ENCODE measurements at places on chromosomes 5 and 9.

GRCh38 chr5:116939641-116940040 lies 365.0 kb upstream of the SEMA6A start:
- no peak for DNase-seq

DNA sequence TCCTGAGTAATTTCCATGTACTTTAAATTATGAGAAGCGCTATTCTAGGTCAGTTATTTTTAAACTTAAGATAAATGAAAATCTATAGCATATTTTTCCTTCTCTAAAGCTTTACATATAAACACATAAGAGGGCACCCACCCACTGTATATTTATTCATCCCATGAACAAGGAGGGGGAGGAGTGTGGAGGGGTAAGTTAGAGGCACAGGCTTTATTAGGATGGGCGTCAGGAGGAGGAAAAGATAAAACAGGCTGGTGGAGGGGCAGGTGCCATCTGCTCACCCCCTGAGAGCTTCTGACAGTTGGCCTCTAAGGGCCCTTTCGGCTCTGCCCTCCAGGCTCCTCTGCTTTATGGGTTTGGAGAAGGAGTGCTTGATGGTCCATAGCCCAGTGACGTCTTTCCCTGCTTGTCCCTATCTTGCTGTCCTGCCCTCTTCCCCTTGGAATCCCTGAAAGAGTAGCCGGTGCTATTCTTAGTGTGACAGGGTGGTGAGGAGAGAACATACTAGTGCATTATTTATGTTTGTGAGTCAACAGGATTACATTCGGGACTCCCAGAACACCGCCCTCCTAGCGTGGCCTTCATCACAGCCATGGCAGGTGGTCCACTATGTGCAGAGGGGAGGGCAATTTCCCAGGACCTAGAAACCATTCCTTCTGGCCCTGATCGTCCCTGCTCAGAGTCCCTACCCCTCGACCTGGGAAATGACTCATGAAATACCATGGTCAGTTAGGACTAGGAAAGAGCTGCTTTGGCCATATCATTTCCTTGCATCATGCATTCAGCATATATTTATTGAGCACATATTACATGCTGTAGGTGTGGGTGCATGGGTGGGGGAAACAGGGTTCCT lies 7.9 kb upstream of the SYNPO start:
- no peak for DNase-seq

DNA sequence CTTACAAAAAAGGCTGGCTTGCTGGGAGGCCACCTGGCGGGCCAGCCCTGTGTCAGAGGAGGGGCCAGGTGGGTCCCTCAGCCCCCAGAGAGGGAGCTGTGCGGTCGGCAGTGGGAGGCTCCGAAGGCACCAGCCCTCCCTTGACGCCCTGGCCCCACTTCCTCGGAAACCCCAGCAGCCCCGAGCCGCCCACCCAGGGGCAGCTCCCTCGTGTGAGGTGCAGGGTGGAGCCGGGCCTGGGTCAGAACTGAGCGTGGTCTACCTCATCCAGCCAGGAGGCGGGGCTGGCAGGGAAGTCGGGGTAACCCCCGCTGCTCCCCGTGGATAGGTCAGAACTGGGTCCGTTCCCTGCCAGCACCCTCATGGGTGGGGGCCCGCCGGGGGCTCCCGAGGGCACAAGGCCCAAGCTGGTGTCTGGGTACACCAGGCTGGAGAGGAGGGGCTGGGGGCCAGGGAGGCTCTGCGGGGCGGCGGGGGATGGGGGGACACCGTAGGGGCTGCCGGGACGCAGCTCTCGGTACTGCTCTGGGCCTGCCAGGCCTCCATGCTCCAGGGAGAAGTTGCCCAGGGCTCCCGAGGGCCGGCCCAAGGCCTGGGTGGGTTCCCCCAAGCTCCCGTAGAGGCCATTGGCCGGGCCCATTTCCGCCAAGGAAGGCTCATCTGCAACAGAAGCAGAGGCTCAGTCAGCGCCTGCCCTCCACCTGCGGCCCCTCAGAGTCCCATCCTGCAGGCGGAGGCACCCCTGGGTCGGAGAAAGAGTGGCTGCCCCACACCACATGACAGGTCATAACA lies 7.6 kb downstream of the LHX3 start:
- no peak for DNase-seq

GRCh38 chr9:125548141-125548540 lies 158.9 kb downstream of the MAPKAP1 start:
- no peak for DNase-seq

DNA sequence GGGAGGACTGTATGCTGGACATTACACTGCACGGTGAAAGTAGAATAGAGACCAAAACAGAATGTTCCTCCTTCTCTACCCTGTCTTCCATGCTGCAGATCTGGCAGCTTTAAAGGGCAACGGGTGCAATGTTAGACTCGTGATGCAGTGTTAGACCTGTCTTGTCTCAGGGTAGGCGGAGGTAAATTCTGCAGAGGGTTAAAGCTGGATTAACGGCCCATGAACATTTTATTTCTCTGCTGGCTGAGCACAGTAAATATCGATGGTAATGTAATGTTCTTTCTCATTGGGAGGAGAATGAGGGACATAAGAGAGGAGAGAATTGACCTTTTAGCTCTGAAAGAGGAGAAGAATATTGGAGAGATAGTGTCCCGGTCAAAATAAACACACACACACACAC lies 178.9 kb downstream of the NMUR2 start:
- DNase-seq, result no peak

DNA sequence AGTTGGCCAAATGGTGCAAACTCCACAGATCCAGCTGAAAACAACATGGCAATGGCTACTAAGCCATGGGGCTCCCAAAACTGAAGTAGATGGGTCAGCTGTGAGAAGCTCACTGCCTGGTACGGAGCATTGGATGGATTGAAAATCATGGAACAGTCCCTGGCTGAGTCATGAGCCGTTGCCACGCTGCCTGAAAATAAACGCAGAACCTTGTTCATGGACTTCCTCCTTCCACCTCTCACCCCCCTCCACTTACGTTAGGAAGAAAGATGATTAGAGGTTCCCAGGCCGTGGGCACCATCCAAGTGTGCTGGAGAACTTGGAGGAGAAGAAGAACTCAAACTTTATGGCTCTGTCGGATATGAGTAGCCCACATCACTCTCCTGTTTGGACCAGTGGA lies 6.8 kb upstream of the DIPK1B start:
- DNase-seq, result no peak

GRCh38 chr9:3138231-3139229 lies 294.6 kb upstream of the PUM3 start:
- no peak for DNase-seq

- no peak for DNase-seq
These were observed 186.7 kb downstream of the COMMD10 start for GRCh38 chr5:116271446-116272025.

DNA sequence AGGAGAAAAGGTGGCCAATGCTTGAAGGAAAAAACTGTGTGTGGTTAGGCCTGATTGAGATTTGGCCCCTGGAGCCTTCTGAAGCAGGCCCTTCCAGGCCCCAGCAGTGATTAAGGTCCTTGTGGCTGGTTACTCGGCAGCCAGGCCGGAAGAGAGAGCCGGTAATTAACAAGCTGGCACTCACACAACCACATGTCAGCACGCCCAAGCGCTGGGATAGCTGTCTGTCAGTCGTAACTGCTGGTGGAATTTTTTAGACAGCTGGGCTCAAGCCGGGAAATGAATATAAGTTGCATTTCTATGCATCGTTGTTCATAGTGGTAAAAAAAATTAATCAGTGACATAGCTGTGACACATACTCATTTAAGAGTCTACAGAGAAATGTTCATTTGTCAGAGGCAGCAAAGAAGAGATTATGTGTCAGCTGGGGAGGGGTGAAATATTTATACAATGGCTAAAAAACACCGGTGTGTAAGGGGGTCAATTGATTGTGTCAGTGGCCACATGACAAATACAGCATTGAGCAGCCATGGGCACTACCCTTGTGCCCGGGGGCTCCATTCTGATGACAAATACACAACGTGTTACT lies 13.7 kb upstream of the ARAP3 start:
- peak; percentile 64 for DNase-seq

Measured in NCI-H2029 (cell line).